Renal cortical epithelial cell (primary cell): ENCODE measurements at places on chromosomes 6 and 20.

DNA sequence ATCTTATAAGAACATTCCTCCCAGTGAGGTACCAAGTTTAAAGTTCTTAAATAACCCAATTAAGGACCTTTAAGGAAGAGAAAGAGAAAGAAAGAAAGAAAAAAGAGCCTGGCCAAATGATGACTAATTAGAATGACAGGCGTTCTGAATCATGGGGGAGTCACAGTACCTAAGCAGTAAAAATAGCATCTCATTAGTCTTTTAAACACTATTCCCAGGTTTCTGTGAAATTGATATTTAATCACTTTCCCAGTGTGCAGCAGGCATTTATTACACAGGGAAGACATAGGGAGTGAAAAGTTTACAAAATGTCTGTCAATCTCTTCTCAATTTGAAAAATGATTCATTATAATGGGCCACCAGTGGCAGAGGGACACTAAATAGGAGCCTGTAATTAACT, 251.4 kb upstream of the MANEA start:
- DNase-seq = peak; percentile 52

DNA sequence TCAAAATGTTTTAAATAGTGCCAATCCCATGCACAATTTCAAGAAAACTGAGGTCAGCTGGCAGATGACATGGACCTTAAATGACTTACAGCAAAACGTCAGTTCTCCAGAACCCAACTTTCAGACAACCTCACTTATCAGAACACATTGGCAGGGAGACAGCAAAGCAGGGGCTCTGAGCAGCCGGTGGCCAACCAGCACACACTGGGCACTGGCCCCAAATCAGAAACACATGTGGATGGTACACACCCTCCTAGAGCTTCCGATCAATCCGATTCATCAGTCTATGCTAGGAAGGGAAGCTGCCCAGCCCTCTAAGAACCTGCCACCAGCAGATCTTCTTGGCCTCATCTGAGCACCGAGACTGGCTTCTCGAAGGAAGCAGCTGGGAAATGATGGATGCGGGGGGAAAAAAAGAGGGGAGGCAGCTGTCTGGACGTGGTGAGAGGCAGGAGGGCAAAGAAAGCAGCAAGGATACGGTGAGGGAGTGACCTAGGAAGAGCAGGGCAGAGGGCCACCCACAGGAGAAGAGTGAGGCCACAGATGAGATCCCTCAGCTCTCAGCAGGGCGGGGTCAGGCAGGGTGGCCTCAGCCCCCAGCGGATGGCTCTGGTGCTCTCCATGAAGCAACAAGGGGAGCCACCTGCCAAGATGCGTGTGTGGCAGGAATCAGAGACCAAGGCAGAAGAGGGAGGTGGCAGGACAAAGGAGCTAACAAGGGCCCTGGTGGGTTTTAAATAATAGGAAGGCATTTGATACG, 32.9 kb downstream of the TAF4 start:
- no peak for DNase-seq

GRCh38 chr20:32112841-32113240, 3.3 kb downstream of the TM9SF4 start:
- no peak for DNase-seq

DNA sequence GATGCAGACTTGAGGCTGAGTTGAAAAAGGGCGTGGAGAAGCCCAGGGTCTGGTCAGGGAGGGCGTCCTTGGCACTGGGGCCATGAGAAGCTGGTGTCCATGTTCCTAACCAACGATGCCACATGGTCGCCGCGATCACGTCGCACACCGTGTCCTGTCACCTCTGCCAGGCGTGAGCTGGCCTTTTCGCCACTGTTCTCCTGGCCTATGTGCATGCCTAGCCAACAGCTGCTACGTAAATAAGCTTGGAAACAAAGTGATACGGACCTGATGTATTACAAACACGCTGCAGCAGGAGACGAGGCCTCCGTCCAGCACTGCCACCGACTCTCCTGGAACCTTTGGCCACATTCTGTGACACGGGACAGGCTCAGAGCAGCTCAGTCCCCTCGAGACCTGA, 22.0 kb upstream of the KIF25 start:
- DNase-seq = no peak

DNA sequence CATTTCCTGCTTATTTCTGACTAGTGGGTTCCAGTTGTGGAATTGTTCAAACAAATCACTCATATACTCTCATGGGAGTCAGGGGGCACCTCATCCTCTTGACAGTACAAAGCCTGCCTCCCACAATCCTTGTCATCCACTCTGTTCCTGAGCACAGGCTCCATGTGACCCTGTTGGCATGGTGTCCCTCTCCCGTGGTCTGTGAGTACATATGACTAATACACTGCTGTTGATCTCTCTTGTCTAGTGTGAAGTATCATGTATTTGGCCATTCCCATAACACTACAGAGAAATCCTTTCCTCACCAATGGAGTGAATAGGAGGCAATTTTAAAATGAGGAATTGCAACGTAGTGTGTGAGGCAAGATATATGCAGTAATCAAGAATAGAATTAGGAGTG, 185.3 kb downstream of the OGFRL1 start:
- DNase-seq = peak; percentile 99

GRCh38 chr6:44128020-44128917, 915 bp downstream of the TMEM63B start:
- DNase-seq = no peak

- DNase-seq = no peak
Measured at GRCh38 chr20:39850246-39850645, 838.8 kb downstream of the MAFB start.

DNA sequence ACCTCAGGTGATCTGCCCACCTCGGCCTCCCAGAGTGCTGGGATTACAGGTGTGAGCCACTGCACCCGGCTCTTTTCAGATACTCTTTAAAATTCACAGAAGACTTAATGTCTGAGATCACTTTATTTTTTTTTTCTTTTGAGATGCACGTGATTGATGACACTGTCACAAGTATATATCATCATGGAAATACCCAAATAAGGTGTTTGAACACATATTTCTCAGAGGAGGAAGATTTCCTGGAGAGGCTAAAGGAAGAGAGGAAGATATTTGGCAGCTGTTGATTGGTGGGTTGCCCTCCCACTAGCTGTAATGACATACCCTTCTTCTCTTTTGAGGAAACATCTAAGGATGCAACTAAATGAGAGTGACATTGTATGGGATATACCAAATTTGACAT, 225.9 kb upstream of the CITED2 start:
- DNase-seq = no peak

DNA sequence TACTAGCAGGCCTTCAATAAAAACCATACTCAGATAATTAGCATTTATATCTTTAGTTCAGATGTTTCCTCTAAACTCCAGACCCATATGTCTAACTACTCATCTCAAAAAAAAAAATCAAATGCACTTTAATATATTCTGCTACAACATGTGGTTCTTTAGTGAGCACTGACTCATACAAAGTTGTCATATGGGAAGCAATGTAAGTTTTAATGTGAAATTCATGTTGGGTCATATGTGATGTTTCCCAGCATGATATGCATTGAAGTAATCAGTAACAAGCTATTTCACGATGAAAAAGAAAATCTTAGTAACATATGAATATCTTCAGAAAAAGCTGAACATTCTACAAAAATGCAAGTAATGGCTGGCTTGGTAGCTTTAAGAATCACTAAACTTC, 859.7 kb upstream of the ADGRB3 start:
- DNase-seq = no peak

GRCh38 chr6:33933101-33933500, 129.3 kb upstream of the MLN start:
- no peak for DNase-seq

DNA sequence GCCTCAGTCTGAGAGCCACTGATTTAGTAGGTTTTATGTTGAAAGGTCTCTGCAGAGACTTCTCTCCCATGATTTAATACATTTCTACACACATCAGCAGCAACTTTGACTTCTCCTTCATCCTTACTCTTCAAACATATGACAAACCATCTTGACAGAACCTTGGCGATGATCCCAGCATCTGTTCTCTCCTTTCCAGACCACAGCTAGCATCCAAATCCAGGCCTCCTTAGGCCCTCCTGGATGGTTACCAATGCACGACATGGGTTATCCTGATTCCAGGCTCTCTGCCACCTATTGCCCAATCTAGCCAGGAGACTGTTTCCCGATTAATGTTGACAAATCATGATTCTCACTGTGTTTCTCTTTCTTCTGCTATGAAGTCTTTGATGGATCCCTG, 16.8 kb downstream of the LAMA4 start:
- peak; percentile 89 for DNase-seq

DNA sequence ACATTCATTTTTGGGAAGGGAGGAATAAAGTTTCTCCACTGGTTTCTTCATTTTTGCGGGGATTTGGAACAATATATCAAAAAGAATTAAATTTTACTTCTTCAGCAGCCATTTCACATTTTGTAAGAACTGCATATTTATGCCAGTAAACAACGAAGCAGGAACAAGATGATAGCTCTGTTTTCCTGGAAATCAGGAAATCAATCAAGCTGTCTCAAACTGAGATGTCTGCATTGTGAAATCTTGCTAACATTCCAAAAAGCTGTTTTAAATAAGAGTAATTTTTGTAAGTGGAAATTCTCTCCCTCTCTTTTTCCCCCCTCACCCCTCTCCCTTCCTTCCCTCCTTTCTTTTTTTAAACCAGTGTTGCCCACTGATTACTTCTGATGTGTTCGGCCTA, 20.0 kb downstream of the MAPK13 start:
- DNase-seq = no peak

DNA sequence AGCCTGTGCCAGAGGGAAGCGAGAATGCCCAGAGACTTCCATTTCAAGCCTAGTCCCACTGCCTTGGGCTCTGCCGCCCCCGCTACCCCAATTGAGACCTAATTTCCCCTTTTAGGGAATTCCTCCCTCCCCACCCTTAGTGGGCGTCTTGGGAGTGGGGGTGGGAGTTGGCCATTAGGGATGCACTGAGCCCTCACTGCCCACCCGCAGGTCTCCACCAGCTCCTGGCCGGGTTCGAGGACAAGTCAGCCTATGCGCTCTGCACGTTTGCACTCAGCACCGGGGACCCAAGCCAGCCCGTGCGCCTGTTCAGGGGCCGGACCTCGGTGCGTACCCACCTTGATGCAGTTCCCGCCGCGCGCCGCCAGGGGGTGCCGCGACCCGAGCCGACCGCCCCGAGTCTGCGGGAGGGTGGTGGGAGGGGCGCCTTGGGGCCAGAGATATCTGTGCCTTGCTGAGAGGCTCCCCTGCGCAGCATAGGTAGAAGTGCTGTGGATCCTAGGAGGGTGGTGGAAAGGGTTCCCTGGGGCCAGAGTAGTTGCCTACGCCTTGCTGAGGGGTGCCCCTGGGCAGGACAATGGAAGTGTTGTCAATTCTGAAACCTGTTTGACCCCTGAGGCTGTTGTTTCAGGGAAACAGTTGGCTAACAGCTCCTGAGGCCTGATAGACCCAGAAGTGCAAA, 9.2 kb downstream of the ITPA start:
- no peak for DNase-seq

DNA sequence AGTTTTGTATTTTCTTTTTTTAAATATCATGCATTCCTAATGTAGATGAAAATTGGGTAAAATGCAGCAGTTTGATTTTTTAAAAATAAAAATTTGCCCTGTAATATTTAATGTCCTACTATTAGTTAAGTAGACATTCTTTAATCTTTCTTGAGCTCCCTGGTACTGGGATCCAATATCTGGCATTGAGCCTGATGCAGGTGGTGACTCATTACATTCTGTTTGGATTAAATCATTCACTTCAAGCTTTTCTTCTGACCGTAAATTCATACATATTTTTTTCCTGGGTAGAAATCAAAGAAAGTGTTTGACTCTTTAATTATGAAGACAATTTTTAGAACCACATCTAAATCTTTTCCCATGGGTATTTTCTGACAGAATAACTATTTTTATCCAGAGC, 768.8 kb upstream of the SLC35B3 start:
- peak; percentile 92 for DNase-seq

DNA sequence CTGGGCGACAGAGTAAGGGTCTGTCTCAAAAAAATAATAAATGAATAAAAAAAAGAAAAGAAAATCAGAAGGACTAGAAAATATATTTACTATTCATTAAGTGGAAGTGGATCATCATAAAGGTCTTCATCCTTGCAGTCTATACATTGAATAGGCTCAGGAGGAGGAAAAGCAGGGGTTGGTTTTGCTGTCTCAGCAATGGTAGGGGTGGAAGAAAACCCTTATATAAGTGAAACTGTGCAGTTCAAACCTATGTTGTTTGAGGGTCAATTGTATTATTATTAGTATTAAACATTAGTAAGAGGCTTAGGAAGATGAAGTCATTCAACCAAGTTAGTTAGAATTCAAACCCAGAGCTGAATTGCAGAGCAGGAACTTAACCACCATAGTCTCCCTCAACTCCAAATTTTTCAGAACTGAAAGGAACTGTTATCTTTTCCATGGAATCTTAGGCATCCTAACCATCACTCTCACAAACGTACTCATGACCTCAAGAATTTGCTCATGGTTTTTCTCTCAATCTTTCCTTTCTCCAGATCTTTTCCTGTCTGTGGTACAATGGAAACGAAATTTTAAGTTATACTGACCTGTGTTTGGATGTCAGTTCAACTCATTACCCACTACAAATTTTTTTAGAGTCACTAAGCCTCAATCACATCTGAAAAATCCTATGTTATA, 7.7 kb upstream of the SMIM13 start:
- no peak for DNase-seq

GRCh38 chr6:43843097-43843645, 73.2 kb downstream of the VEGFA start:
- no peak for DNase-seq

DNA sequence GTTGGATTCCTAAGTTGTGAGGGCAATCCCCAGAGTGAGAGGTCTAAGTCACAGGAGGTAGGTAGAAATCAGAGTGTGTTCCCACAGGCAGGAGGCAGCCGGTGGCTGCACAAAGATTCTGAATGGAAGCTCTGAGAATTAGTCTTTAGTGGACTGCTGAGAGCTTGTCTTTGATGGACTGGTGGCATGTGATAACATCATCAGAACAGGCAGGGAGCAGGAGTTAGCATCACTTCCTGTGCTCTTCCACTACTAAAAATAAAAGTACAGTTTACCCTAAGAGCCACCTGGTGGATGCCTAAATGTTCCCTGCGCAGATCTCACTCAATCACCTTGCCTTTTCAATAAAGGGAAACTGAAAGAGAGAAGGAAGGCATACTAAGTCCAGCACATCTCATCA, 294.6 kb upstream of the POU3F2 start:
- DNase-seq = no peak

DNA sequence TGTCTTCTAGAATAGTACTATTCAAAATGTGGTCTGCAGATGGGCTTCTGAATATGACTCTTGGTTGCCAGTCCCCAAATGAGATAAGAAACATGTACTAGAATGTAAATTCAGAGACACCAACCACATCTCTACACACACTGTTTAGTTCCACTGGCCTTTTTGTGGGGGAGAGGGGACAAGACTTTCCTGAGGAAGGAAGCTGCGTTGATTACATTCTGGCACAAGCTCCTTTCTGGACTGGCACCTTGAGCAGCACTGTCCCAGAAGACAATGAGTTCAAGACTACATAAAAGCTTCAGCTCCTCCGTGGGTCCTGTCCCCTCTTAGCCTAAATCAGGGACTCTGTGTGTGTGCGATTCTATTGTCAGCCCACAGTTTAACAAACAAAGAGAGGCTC, 6.9 kb upstream of the IYD start:
- DNase-seq = no peak

GRCh38 chr6:30888816-30889495, 4.6 kb downstream of the DDR1 start:
- no peak for DNase-seq
